Frontal cortex (tissue), 4 donors: ENCODE measurements at places on chromosomes 4 and X.

DNA sequence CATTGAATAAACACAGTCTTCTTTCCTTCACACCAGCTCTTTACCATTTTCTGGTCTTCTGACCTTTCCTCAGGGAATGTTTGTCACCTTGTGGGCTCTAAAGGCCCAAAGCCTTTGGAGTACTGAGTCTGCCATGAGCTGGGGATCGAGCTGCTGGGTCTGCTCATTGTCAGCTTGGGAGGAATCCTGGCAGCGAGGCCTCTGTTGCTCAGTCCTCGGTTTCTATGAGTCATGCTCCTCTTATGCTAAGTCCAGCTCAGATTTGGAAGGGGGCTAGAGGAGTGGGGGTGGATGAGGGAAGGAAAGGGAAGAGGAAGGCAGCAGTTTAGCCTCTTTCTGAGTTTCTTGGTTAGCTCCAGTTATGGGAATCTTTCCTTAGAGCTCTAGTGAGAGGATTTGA, 31.1 kb downstream of the NHSL2 start:
- DNase-seq, result peak; percentile 14

DNA sequence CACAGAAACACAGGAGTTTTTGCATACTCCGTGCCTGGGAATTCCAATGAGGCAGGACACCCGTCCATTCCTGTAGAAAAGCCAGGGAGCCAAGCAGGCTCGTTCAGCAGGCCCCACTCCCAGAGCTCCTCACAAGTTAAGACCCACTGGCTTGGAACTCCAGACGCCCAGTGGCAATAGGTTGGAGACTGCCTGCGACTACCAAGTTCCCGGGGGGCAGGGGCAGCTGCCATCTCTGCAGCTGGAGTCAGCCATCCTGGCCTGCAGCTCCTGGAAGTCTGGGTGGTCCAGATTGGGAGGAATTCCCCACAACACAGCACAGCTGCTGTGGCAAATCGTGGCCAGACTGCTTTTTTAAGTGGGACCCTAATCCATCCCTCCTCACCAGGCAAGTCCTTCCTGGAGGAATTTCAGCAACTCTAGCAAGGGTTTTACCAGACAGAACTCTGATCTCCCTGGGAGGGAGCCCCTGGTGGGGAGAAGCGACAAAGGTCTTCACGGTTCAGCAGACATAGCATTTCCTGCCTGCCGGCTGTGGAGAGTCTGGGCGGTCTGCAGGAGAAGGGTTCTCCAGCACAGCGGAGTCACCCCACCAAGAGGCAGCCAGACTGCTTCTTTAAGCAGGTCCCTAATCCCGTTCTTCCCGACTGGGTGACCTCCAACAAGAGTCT, 231.9 kb downstream of the STPG2 start:
- no peak for DNase-seq

DNA sequence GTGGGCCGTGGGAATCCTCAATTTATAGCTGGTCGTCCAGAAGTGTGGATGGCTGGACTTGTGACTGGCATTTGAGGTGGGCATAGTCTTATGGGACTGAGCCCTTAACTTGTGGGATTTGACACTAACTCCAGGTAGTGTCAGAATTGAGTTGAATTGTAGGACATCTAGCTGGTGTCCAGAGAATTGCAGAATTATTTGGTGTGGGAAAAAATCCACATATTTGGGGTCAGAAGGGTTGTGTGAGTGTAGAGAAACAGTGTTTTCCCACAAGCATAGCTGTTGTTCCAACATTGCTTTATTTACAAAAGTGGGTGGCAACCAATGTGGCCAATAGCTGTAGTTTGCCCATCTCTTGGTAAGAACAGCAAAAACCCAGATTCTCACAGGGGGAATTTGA, 91.3 kb downstream of the MOSPD2 start:
- DNase-seq, result no peak

DNA sequence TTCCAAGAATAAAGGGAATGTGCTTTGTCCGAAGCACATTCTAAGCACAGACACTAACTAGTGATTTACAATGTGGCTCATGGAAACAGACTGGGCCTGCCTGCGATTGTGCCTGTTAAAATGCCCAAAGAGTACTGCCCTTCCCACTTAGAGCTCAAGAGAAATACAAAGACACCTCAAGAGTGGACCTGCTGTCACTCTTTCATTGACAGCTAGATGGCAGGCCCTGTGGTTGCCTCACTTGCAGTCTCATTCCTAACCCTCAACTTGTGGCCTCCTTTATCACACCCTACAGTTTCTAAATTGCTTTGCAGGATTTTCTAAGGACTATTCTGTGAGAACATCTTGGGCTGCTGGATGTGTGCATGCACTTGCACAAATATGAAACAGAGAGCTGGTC, 331.0 kb upstream of the EMCN start:
- no peak for DNase-seq

DNA sequence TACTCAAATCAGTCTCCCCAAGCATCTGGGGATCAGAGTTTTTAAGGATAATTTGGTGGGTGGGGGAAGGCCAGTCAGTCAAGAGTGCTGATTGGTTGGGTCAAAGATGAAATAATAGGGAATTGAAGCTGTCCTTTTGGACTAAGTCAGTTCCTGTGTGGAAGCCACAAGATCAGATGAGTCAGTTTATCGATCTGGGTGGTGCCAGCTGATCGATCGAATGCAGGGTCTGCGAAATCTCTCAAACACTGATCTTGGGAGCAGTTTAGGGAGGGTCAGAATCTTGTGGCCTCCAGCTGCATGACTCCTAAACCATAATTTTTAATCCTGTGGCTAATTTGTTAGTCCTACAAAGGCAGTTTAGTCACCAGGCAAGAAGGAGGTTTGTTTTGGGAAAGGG, 17.3 kb upstream of the GLUD2 start:
- DNase-seq, result no peak

DNA sequence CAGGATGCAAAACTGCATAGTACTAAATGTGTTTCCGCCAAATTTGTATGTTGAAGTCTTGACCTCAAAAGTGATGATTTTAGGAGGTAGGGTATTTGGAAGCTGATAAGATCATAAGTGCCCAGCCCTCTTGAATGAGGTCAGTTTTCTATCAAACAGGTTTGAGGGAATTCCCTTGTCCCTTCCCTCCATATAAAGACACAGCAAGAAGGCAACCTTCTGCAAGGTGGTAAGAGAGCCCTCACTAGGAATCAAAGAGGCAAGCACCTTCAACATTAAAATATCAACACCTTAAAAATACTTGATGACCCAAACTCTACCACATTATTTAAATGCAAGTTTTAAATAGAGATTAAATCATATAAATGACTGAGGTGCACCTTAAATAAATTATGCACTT, 288.6 kb downstream of the EPHA5 start:
- DNase-seq, result no peak

- no peak for DNase-seq
Observed at GRCh38 chr4:169064296-169064695, 54.2 kb upstream of the CBR4 start.

DNA sequence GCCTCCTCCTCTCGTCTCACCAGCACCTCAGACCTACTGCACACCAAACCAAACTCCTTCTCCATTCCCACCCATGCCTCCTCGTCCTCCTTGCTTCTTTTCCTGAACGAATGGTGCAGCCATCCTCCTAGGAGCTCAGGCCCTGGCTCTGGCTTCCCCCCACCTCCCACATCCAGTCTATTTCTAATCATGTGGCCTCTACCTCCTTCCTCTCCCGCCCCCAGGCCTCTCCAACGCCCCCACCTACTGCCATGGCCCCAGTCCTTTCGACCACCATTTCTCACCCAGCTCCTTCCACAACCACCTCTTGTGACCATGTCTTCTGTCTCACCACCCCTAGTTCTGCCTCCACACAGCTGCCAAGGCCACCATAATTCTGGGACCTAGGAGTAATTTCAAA, 127.1 kb downstream of the PJA1 start:
- no peak for DNase-seq

DNA sequence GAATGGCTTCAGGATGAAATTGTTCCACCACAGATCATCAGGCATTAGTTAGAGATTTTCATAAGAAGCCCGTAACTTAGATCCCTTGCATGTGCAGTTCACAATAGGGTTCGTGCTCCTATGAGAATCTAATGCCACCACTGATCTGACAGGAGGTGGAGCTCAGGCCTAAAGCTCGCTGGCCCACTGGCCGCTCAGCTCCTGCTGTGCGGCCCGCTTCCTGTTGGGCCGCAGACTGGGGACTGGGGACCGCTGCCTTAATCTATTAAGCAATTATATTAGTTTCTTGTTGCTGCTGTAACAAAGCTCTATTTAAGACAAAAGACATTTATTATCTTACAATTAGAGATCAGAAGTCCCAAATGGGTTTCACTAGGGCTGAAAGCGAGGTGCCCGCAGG, 205.6 kb downstream of the LARP7 start:
- DNase-seq, result no peak

DNA sequence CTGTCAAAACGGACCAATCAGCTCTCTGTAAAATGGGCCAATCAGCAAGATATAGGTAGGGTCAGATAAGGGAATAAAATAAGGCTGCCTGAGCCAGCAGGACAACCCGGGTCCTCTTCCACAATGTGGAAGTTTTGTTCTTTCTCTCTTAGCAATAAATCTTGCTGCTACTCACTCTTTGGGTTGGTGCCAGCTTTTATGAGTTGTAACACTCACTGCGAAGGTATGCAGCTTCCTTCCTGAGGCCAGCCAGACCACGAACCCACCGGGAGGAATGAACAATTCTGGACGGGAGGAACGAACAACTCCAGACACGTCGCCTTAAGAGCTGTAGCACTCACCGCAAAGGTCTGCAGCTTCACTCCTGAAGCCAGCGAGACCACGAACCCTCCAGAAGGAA, 287.8 kb downstream of the RAPGEF2 start:
- DNase-seq, result no peak

DNA sequence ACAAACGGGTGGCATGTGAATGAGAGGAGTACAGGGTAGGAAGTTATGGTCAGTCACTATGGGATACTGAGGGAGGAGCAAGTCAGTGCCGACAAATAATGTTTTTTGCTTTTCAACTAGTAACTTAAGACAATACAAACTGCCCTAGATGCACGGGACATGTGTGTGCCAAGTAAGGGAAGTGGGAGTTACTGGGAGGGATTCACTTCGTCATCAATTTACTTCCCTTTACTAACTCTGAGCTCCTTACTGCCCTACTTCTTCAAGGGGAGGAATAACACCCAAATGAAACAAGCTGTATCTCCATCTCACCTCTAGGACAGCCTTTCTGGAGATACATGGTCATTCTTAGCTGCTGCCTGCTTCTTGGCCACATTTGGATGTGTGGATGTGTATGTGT, 97.7 kb downstream of the DGKK start:
- no peak for DNase-seq

- DNase-seq, result no peak
Observed at GRCh38 chr4:153497988-153498967, 32.1 kb downstream of the TMEM131L start.

DNA sequence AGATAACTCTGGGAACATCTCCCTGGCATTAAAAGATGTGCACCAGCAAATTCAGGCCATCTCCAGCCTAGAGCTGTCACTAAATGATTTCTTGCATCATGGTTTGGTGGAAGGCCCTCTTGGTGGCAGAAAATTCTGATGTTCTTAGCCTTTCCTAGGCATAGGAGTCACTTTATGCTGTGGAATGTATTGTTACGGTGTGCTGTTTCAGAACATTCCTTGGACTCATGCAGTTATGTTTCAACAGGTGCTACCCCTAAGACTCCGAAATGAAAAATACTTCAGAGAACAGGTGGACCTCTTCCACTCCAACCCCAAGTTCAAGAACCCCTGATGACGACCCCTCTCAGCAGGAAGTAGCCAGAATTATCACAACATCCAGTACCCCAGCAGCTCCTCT, 20.3 kb upstream of the PAPSS1 start:
- DNase-seq, result no peak

GRCh38 chr4:2767705-2768074, 11.6 kb upstream of the TNIP2 start:
- no peak for DNase-seq

GRCh38 chrX:2479420-2479780, 21.4 kb downstream of the DHRSX start:
- DNase-seq, result no peak

DNA sequence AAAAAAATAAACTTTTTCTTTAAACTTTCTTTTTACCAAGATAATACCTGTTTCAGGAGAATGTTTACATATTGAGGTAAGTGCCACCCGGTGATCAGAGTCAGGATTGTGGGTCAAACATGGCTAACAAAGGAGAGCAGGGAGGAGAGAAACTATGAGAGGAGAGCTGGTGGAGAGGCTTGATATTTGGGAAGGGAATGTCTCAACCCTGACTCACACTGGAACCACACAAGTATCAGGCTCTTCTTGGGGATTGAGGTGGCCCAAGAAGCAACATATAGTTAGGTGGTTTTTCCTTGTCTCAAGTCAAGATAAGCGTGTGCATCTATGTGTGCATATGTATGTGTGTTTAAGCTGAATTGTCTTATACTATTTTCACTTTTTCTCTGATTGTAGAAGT, 6.7 kb downstream of the TCEAL1 start:
- no peak for DNase-seq

DNA sequence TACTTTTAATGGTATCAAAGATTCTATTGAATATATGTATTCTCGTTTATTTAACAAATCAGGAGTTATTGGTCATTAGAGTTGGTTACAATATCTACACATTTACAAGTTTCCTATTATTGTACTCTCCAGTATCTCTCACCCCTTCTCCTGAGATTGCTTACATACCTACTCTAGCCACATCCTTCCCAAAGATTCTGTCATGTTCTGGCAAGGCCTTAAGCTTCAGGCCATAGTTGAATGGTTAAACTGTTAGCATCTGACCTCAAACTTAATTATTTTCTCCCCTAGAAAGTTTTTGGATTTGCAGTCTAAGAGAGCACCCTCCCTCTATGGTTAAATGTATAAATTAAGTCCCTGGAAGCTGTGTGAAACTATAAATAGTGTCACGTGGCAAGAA, 784.2 kb downstream of the GLUD2 start:
- DNase-seq, result no peak

- no peak for DNase-seq
Observed at GRCh38 chrX:426881-427280, 40.2 kb upstream of the PPP2R3B start.

DNA sequence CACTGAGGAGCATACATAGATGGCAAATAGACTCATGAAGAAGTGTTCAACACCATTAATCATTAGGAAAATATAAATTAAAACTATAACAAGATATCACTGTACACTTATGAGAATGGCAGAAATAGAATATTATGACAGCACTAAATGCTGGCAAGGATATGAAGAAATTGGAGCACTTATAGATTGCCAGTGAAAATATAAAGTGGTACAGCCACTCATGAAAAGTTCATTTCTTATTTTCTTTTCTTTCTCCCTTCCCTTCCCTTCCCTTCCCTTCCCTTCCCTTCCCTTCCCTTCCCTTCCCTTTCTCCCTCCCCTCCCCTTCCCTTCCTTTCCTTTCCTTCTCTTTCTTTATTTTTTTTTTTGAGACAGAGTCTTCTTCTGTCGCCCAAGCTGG, 53.7 kb downstream of the ANKRD50 start:
- no peak for DNase-seq

DNA sequence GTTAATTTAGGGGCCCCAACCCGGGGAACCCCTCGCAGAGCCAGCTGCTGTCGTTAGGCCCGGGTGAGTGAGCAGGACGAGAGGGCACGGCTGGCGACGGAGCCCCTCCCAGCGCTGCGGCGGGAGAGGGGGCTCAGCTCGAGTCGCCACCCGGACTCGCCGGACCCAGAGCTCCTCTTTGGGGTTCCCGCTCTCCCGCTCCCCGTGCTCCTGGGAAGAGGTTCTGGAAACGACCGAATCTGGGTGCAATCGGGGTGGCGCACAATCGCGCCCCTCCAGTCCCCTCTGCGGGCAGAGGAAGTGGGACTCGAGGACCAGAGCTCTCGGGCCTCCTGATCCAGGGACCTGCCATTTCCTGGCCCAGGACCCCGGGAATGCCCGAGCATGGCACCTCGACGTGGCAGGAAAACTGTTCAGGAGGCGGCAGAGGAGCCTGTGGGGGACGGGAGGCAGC, 37.3 kb upstream of the ARAF start:
- no peak for DNase-seq

- DNase-seq, result no peak
Observed at GRCh38 chr4:23458054-23458453, 431.8 kb downstream of the PPARGC1A start.
